Stimulated activated CD4-positive, alpha-beta T cell treated with anti-CD3 and anti-CD28 coated beads, Interleukin-15, amount 100 ng/mL, for 1 hour (primary cell): ENCODE measurements at places on chromosomes 13 and 19.

- DNase-seq: no peak
Measured at GRCh38 chr19:35909684-35910035, 1.6 kb upstream of the TYROBP start.

DNA sequence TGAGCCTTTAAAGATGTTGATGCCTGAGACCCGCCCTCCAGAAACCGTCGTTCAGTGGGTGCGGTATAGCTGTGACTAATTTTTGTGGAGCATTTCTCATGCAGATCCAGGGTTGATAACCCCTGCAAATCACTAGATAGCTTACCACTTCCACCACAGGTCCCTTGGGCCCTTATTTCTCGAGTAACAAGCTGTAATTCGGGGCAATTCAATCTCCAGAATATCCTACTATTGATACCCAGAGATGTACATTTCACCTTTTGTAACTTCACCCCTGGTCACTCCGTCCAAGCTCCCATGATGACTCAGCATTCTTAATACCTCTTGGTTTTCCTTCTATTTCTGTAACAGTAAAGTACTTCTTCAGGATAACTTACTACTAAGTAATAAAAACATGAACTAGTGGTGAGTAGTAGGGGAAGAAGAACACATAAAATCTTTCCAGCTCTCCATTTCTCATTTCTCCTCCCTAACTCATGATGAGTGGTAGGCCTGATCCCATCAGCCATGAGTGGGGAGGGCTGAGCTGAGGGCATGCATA, 71.9 kb upstream of the UBL3 start:
- no peak for DNase-seq

DNA sequence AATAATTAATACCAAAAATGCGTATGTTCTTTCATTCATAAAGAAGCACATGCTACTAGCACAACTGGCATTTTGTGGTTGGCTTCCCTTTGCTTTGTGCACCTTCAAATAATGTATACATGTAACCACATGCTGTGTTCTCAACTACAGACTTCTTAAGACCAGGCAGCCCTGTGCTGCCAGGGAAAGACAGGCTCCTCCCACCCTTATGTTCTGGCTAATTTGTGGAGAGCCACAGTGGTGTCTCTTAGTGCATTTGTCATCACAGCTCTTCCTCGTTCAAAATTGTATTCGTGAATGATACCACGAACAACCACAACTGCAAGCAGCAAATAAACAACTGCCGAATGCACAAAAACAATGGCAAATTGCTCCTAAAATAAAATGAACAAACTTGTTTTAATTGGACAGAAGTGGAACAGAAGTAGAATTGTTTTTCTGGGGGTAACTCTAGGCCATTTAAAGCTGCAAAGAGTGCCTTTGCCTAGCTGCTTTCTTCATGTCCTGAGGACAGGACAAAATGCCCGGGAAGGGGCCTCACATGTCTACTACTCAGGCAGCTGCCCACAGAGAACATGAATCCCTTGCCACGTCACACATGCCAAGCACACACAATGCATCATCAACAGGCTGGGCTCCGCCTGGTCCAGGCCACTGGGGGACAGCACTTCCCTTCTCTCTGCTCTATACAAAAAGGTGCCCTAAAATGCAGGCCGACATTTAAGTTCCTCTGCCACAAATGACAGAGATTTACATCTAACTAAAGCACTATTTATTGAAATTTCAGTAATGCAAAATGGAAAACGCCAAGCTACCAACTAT, 21.7 kb downstream of the IRS2 start:
- no peak for DNase-seq

DNA sequence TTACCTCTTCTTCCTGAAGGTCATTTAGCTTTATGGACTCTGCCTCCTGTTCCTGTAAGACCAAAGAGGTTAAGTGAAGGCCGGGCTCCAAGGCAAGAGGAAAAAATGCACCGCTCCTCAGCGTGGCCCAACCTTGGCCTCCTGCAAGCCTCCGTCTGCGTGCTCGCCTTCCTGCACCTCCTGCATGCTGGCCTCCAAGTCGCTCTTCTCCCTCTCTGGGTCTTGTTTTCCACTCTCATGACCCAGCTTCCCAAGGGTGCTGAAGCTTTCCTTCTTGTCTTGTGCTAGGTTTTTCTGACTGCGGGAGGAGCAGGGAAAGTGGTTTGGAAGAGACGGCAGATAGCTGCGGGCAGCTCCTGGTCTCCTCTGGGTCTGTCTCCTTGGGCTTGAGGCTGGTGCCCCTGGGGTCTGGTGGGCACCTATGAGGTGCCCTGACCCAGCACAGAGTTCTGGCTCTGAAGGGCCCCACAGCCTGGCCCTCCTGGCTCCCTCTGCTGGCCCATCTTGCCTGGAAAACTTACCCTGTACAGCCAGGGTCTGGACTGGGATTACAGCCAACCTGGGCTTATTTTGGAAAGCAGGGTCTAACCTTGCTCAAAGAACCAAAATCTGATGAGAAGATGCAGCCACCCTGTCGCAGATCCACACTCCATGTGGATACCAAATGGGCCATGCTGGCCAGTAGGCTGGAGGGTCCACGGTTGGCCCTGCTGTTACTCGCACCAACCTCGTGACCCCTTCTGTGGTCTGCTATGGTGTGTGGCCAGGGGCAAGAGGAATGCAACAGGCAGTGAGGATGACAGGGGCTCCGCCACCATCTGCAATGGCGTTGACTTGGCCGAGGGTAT, 5.2 kb downstream of the C13orf46 start:
- no peak for DNase-seq

DNA sequence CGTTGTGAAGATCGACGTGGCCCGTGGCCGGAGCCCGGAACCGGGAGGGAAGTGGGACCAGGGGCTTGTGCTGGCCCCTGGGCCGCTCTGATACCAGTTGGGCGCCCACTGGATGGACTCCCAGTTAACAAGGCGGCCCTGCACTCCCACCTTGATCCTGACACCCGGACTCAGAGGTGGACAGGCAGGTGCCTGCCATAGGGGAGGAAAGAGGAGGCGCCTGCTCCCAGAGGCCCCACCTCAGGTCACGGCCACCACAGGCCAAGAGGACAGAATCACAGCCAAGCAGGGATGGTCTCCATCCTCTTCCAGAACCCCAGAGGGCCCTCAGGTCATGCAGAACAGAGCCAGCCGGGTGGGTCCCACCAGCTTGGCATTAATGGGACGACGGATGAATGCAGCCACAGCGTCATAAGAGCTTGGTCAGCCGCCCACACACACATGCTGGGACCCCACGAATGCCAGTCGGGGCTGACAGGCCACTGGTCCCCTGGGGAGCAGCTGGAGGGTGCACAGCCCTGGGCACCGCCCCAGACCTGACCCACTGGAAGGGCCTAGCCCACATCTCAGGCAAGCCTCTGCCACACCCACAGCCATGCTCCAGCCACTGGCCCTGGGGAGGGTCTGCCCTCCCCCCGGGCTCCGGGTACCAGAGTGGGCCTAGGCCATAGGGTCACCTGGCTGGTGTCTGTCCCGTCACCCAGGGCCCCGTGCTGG, 9.6 kb upstream of the KLF16 start:
- DNase-seq: no peak

GRCh38 chr13:109165417-109165904, 536.0 kb downstream of the MYO16 start:
- DNase-seq: no peak

GRCh38 chr13:34810996-34811395, 131.1 kb upstream of the NBEA start:
- no peak for DNase-seq

DNA sequence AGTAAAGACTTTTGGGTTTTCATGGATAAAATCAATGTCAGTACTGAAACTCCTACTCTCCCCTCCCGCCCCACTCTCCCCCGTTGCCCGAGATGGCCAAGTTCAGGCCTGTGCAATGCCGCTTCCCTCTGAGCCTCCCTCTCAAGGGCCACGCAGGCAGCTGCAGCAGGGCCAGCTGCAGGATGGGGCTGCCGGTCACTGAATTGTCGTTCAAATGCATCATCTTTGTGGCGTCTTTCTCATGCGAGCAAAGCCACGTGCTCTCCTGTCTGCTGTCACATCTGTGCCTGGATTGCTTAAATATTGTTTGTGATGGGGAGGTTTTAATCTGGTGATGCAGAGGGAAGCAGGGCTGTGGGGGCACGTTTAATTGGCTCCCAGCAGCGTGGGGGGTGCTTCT, 26.6 kb downstream of the SHISA2 start:
- no peak for DNase-seq

DNA sequence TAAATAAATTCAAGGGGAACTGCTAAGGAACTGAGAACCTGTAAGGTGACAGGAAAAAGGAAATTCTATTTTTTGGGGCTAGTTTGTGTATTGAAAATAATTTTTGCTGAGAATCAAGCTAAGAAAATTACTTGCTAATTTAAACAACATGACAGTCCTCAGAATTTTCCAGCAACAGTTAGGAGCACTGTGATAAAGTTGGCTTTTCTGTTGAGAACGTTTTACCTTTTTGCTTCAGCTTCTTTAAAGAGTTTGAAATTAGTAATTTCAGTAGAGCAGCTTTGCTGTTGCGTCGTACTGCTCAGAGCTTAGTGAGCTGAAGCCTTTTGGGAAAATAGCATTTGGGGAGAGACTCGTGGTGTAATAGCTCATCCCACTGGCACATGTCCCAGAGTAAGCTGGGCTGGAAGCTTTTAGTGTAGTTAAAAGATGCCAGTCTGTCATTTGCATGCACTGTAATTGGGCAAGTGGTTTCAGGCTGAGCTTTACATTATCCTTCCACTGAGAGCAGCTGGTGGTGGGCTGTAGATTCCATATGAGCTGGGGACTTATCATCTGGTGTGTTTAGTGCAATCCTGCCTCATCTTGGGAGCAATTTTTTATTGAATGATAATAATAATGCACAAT, 69.8 kb downstream of the LRCH1 start:
- no peak for DNase-seq

DNA sequence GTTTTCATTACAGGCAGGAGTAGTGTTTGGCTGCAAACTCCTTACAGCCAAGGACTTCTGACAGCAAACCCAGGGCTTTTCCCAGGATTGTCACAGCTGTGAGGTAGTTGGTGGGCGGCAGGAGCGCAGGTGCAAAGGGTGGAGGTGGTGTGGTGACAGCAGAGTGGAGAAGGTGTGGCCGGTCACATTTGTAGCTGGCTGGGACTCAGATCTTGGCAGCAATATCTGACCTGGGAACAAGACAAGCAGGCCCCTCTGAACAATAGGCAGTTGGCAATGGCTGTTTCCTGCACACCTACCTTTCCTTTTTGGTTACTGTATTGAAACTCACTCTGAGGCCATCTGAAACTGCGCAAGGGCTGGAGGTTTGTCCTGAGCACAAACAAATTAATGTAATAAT, 327.3 kb downstream of the COG6 start:
- no peak for DNase-seq

DNA sequence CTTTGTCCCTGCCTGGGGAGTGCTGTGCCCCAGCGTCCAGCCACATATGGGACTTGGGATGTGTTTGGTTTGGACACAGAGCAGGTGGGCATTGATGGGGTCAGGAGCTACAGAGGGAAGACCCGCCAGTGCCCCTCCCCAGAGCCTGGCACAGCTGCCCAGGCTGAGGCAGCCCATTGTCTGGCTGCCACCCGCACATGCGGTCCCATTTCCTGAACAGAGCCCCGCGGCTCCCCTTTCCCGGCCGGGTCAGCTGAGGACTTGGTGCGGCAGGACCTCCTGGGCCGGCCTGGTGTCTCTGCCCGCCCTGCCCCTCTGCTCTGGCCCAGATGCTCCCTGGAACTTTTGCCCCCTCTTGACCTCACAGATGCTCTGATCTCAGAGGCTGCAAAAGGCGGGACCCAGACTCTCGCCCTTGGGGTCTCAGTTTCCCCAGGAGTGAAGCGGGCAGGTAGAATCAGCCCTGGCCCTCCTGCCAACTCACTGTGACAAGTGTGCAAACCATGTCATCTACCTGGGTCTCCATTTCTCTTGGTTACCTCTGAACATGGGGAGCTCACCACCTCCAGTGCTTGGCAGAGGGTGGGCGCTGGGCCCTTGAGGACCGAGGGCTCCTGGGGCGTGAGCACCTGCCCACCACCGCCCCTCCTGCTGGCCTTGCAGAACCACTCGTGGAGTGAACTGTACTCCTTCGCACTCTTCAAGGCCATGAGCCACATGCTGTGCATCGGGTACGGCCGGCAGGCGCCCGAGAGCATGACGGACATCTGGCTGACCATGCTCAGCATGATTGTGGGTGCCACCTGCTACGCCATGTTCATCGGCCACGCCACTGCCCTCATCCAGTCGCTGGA, 17.8 kb downstream of the HCN2 start:
- DNase-seq: no peak

DNA sequence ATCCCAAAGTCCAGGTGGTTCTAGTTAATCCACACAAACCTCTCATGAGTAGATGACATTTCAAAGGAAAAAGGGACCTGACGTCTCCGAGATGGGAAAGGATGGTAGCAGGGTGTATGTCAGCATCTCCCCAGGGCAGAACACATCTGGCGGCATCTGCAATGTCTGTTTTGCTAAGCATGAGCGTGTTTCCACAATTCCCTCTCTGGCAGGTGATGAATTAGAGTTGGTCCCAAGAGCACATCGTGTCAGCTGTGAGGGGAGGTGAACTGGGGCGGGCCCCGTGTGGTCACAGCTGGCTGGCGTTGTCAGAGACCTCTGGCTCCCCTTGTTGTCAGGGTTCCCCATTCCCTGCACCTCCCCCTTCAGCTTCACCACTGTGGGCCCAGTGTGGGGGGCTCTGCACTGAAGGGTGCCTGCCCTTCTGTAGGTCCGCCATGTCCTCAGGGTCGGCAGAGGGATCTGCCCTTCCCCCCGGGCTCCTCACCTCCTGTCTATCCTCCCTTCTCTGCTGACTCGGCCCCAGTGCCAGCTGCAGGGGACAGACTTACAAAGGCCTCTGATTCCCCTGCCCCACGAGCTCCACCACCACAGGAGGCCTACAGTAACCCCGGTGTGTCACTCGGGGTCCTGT, 58.2 kb downstream of the CDADC1 start:
- no peak for DNase-seq

- peak; percentile 45 for DNase-seq
Measured at GRCh38 chr19:45798995-45799517, 6.4 kb upstream of the DMWD start.

- no peak for DNase-seq
Measured at GRCh38 chr13:20137875-20138274, 23.0 kb downstream of the GJA3 start.

- DNase-seq: no peak
Measured at GRCh38 chr13:73039201-73040108, 19.4 kb upstream of the KLF5 start.

DNA sequence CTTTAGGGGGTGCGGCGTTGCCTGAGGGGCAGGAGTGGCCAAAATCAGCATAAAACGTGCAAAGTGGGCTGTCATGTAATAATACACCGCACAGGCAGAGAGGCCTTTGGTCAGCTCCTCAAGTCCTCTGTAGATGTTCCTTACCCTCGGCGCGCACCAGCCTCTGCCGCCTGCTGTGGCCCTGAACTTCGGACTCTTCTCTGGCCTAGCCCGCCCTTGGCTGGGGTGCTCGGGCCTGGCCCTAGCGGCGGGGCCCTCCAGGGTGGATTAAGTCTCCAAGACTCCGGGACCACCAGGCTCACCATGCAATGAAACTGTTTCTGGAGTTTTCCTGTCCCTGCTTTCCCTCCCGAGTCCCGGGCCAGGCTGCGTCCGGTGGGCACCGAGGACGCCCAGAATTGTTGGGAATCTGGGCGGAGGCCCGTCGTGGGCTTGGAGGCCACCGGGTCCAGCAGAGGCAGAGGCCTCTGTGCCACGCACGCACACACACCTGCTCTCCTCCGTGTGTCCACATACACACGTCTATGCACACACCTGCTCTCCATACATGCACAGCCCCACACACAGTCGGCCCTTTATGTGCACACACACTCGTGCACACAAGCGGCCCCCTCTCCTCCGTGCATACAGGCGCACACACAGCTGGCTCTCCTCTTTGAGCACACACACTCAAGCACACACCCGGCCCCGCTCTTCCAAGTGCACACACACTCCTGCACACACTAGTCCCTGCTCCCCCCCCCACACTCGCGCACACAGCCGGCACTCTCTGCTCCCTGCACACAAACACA, 1.5 kb upstream of the TFDP1 start:
- DNase-seq: no peak
